Thoracic aorta (tissue), 2 donors: ENCODE measurements at places on chromosomes 7 and 10. TPM values are rescaled to one million over a fixed set of nuclear protein-coding genes. Genes with fewer than 3 reads are reported as not detected.

The ZNF727 gene
- total RNA-seq: 3.7 TPM

The CLEC2L gene
- total RNA-seq: not detected

The NUPR2 gene
- total RNA-seq: not detected

The CBLL1 gene
- total RNA-seq: 21.9 TPM

The FBXL13 gene
- total RNA-seq: 2.5 TPM

The NUTM2E gene
- not detected for total RNA-seq

The CELF2 gene
- 73.5 TPM for total RNA-seq

The TAC1 gene
- 13.8 TPM for total RNA-seq

The THSD7A gene
- total RNA-seq: 6.1 TPM

The PRTFDC1 gene
- total RNA-seq: 6.2 TPM

The R3HCC1L gene
- 14.3 TPM for total RNA-seq

- no peak overlapping the region for H3K27ac ChIP-seq
- H3K4me1 ChIP-seq: no peaks in the 10 kb centered on the region
- H3K4me3 ChIP-seq: peak overlapping the region; percentile 19
- H3K36me3 ChIP-seq: no peaks in the 10 kb centered on the region
- H3K27me3 ChIP-seq: no peaks in the 10 kb centered on the region
These were observed 46.5 kb downstream of the TMEM106B start for GRCh38 chr7:12257582-12257981.

- H3K4me3 ChIP-seq: no peak overlapping the region
- H3K27me3 ChIP-seq: no peaks in the 10 kb centered on the region
- no peaks in the 10 kb centered on the region for H3K4me1 ChIP-seq
- no peak for DNase-seq
- no peak overlapping the region for H3K27ac ChIP-seq
These were observed 18.2 kb upstream of the PRKAG2 start for GRCh38 chr7:151895008-151895630.

DNA sequence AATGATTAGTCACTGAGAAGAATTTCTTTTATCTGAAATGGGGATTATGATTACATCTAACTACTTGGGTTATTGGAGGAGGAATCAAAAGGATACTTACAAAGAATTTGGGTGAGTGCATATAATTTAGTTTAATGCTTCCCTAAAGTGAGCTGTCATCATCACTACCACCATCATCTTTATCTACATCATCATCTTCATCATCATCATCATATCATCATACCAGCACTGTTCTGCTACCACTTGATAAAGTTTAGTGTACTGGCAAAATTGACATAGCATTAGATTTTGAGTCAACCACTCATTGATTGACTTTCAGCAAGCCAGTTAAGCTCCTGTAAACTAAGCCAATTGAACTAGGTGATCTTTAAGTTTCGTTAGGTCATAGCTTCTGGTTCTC lies 245.6 kb upstream of the DKK1 start:
- no peak overlapping the region for H3K27ac ChIP-seq
- no peaks in the 10 kb centered on the region for H3K27me3 ChIP-seq
- no peak for DNase-seq
- H3K4me3 ChIP-seq: no peak overlapping the region
- H3K4me1 ChIP-seq: peaks cover 4% of the 10 kb centered on the region

GRCh38 chr7:134702366-134703240 lies 56.0 kb downstream of the BPGM start:
- no peaks in the 10 kb centered on the region for H3K27me3 ChIP-seq
- DNase-seq: no peak
- peak overlapping the region; percentile 79 for H3K27ac ChIP-seq
- H3K4me3 ChIP-seq: no peak overlapping the region

DNA sequence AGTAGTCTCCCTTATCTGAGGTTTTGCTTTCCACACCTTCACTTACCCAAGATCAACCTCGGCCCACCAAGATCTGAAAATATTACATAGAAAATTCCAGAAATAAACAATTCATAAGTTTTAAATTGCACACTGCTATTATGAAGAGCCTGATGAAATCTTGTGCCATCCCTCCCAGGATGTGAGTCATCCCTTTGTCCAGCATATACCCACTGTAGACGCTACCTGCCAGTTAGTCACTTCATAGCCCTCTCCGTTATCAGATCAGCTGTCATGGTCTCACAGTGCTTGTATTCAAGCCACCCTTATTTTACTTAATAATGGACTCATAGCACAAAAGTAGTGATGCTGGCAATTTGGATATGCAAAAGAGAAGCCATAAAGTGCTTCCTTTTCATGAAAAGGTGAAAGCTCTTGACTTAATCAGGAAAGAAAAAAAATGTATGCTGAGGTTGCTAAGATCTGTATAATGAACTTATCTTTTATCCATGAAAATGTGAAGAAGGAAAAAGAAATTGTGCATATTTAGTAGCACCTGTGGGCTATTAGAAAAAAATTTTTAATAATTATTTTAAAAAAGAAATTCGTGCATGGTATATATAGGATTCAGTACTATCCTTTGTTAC lies 9.8 kb upstream of the MRPS16 start:
- no peak overlapping the region for H3K27ac ChIP-seq
- no peak for DNase-seq
- no peaks in the 10 kb centered on the region for H3K36me3 ChIP-seq
- H3K4me3 ChIP-seq: no peak overlapping the region
- no peaks in the 10 kb centered on the region for H3K4me1 ChIP-seq

DNA sequence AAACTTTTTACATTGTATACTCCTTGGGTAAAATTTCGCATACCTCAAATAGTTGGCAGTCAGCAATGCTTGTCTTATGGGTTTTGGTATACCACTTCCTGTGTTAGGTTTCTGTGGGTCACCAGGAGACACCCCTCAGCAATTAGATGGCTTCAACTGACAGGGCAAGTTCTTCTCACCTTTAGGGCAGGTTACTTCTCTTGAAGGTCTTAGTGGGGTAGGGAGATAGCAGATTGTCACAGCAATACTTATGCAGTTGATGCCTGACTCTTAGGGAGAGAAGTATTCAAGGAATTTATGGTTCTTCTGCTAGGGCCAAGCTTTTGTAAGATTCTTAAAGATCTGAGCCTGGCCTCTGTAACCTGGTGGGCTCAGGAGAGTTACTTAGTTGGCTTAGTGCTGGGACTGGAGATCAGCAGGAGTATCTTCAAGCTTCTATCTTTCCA lies 42.9 kb downstream of the MKLN1 start:
- H3K27me3 ChIP-seq: no peaks in the 10 kb centered on the region
- no peak overlapping the region for H3K4me3 ChIP-seq
- no peak for DNase-seq
- H3K27ac ChIP-seq: no peak overlapping the region
- H3K4me1 ChIP-seq: peaks cover 49% of the 10 kb centered on the region

DNA sequence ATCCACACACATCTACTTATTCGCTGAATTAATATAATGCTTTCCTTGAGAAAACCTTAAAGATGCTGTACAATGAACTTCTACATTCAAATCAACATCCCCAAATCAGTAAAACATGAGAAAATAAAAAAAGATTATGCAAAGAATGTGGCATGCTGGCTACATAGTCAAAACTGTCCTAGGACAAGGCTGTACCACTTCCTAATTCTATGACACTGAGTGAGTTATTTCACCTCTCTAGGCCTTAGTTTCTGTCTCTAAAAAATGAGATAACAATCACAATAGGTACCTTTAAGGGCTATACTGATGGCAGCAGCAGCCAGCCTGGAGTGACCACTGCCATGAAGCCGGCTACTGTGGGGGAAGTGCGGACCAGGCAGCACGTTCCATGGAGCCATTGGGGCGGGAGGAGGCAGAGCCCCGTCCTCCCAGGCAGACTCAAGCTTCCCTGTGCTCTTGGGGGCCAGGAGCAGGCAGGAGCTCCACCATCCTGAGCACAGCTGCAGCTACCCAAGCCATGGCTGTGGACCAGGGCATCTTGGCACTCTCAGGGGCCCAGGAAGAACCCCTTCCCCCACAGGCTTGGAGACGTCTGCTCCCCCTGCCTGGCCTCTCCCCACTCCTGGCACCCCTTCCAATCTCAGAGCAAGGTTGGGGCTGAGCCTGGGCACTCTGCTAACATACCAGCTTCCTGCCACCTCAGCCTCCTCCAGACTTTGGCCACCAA lies 110.2 kb downstream of the ELAPOR2 start:
- no peaks in the 10 kb centered on the region for H3K36me3 ChIP-seq
- H3K27ac ChIP-seq: no peak overlapping the region
- H3K27me3 ChIP-seq: no peaks in the 10 kb centered on the region
- H3K4me3 ChIP-seq: no peak overlapping the region
- no peak for DNase-seq

- H3K27ac ChIP-seq: no peak overlapping the region
- no peaks in the 10 kb centered on the region for H3K27me3 ChIP-seq
- DNase-seq: no peak
- H3K4me1 ChIP-seq: no peaks in the 10 kb centered on the region
These were observed 172.3 kb downstream of the WDR37 start for GRCh38 chr10:1228467-1228975.

DNA sequence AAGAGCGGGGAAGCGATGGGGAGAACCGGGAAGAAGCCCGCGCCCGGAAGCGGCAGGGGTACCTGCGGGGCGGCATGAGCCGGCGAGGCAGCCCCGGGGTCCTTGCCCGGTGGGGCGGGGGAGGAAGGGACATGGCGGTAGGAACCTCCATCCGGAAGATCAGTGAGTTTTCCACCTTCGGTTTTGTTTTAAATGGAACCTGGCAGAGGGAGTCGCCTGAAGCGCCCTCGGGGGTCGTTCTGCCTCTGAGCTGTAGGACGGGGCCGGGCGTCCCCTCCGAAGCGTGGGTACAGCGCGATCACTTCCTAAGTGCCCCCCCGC lies 471 bp downstream of the PFKP start:
- peak overlapping the region; percentile 99 for H3K4me3 ChIP-seq
- peak overlapping the region; percentile 69 for H3K27ac ChIP-seq
- no peaks in the 10 kb centered on the region for H3K27me3 ChIP-seq
- no peaks in the 10 kb centered on the region for H3K36me3 ChIP-seq

GRCh38 chr10:123139521-123140163 lies 3.9 kb downstream of the HMX3 start:
- H3K36me3 ChIP-seq: no peaks in the 10 kb centered on the region
- no peak overlapping the region for H3K4me3 ChIP-seq
- DNase-seq: no peak
- H3K4me1 ChIP-seq: peaks cover 23% of the 10 kb centered on the region
- no peak overlapping the region for H3K27ac ChIP-seq
- H3K27me3 ChIP-seq: peaks cover 64% of the 10 kb centered on the region

DNA sequence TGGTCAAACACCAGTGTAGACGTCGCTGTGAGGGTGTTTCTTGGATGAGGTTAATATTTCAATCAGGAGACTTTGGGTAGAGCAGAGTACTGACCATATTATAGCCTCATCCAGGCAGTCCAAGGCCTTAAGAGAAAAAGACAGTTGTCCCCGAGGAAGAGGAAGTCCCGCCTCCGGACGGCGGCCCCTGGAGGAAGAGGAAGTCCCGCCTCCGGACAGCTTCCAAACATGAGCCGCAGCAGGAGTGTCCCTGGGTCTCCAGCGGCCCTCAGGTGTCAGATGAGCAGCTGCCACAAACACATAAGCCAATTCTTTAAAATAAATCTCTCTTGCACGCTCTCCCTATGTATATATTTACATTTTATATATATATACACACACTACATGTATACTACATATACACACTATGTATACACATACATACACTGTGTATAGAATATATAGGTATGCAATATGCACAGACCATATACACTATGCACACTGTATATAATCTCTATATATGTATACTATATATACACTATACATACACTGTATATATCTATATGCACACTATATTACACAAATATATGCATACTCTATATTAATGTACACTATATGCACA lies 37.5 kb downstream of the PWWP2B start:
- no peaks in the 10 kb centered on the region for H3K4me1 ChIP-seq
- no peak for DNase-seq
- H3K27me3 ChIP-seq: no peaks in the 10 kb centered on the region
- no peaks in the 10 kb centered on the region for H3K36me3 ChIP-seq
- no peak overlapping the region for H3K4me3 ChIP-seq

GRCh38 chr7:157404845-157405481 lies 68.2 kb downstream of the DNAJB6 start:
- H3K27ac ChIP-seq: peak overlapping the region; percentile 12
- H3K4me3 ChIP-seq: no peak overlapping the region
- H3K4me1 ChIP-seq: no peaks in the 10 kb centered on the region
- H3K27me3 ChIP-seq: no peaks in the 10 kb centered on the region
- no peak for DNase-seq
- peaks cover 20% of the 10 kb centered on the region for H3K36me3 ChIP-seq

GRCh38 chr10:131015271-131015670 lies 296.2 kb downstream of the TCERG1L start:
- H3K4me3 ChIP-seq: no peak overlapping the region
- H3K4me1 ChIP-seq: no peaks in the 10 kb centered on the region
- no peak for DNase-seq
- no peaks in the 10 kb centered on the region for H3K27me3 ChIP-seq
- no peak overlapping the region for H3K27ac ChIP-seq

DNA sequence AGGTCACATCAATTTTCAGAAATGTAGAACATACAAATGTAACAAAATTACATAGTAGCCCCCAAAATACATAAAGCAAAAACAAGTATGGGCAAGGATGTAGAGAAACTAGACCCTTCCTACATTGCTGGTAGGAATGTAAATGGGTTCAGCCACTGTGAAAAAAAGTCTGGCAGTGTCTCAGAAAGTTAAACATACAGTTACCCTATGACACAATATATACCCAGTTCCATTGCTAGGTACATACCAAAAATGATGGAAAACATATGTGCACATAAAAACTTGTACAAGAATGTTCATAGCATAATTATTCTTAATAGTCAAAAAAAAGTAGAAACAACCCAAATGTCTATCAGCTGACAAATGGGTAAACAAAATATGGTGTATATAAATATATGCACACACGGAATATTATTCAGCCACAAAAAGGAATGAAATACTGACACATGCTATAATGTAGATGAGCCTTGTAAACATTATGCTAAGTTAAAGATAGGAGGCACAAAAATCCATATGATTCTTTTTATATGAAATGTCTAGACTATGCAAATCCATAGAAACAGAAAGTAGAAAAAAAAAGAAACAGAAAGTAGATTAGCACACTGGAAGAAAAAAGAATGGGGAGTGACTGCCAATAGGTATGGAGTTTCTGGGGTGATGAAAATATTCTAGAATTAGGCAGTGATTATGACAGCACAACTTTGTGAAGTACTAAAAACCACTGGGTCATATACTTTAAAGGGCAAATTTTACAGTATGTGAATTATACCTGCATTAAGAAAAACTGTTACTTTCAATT lies 13.5 kb downstream of the HERPUD2 start:
- H3K4me3 ChIP-seq: no peak overlapping the region
- no peaks in the 10 kb centered on the region for H3K27me3 ChIP-seq
- H3K4me1 ChIP-seq: peaks cover 20% of the 10 kb centered on the region
- no peak overlapping the region for H3K27ac ChIP-seq
- H3K36me3 ChIP-seq: no peaks in the 10 kb centered on the region

DNA sequence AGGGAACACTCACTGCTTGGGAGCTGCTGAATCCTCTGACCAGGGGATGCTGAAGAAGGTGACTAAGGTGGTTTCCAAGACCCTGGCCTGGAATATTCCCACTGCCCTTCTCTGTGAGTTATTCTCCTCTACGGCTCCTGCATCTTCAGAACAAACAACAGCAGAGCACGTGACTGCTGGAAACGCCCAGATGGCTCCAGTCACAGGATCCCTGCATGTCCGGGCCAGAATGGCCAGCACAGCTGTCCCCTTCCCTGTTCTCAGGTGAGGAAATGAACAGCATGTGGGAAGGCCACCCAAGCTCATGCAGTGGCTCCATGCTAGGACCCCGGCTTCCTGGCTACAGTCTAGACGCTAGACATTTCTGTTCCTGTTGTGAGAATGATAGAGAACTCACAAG lies 43.1 kb downstream of the GHRHR start:
- no peaks in the 10 kb centered on the region for H3K4me1 ChIP-seq
- no peak for DNase-seq
- no peak overlapping the region for H3K27ac ChIP-seq

GRCh38 chr7:35825974-35826373 lies 25.1 kb downstream of the SEPTIN7 start:
- no peak overlapping the region for H3K4me3 ChIP-seq
- DNase-seq: no peak
- H3K27me3 ChIP-seq: no peaks in the 10 kb centered on the region
- H3K4me1 ChIP-seq: peaks cover 63% of the 10 kb centered on the region
- no peaks in the 10 kb centered on the region for H3K36me3 ChIP-seq
